ENCODE measurements at places on chromosomes 7 and 10.

DNA sequence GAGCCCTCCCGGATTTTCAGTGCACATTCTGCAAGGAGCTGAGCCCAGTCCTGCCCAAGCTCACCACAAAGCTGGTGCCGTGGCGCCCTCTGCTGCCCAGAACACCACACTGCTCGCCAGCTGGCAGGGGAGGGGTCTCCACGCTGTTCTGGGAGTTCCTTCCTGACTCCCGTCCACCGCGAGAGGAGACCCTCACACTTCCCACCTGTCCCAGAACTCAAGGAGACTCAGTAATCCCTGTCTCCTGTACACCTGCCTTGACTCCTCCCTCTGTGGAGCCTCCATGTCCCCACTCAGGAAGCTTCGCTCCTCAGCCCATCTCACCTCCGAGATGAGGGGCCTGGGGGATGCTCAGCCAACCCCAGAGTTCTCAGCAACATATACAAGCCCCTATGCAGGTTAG, 11.3 kb downstream of the C10orf105 start:
- peak; percentile 64 for DNase-seq

GRCh38 chr7:128017862-128018845, 13.1 kb downstream of the LRRC4 start:
- no peak for DNase-seq

DNA sequence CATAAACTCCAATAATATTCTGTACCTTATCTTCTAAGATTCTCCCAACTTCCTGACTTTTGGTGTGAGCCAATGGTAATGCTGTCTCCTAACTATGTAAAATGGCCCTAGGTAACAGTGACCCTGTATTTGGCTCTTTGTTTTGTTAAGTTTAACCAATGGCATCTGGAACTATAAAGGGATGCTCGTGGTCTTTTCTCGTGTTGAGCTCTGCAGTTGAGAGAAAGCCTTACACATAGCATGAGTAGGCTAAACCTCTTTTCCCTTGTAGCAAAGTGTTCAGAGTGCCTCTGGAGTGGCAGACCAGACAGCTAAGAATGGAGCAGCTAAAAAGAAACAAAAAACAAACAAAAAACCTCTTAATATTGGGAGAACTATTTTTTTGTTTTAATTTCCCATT, 5.2 kb downstream of the TES start:
- DNase-seq = no peak

GRCh38 chr10:24966962-24967481, 14.6 kb upstream of the PRTFDC1 start:
- DNase-seq = no peak

DNA sequence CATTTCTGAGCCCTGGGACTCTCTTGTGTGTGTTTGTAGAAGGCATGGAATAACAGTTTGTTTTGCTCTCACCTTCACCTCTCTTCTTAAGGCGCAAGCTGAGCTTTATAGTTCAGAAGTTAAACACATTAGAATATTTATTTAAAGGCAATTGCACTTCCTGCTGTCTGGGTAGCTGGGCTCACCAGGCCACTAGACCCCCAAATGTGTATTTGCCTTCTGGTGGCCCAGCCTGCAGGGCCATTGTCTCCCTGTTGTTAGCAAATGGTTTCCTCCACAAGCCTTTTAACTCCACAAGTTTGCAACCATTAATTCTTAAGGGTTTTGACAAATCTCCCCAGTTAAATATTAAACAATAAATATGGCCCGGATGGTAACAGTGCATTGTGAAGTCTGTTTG, 31.1 kb upstream of the NEUROD6 start:
- no peak for DNase-seq

GRCh38 chr10:3173171-3173878, 743 bp upstream of the PITRM1 start:
- DNase-seq = no peak

DNA sequence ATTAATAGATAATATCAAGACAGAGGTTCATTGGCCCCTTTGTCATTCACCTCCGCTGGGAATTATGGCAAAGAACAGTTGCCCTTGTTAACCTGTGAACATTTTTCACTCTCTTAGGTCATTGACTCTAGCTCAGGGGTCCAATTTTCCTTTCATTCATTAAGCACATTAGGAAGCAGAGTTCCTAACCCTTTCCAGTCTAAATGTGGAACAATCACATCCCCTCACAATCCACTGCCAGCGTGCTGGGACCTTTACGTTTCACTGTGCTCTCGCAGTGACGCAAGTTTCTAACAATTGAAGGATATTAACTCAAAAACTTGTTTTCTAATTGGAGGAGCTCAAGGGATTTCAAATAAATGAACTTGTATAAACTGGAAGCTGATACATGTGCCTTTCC, 79.3 kb upstream of the MEOX2 start:
- no peak for DNase-seq

- no peak for DNase-seq
Measured at GRCh38 chr10:50619882-50620281, 3.9 kb downstream of the SGMS1 start.

DNA sequence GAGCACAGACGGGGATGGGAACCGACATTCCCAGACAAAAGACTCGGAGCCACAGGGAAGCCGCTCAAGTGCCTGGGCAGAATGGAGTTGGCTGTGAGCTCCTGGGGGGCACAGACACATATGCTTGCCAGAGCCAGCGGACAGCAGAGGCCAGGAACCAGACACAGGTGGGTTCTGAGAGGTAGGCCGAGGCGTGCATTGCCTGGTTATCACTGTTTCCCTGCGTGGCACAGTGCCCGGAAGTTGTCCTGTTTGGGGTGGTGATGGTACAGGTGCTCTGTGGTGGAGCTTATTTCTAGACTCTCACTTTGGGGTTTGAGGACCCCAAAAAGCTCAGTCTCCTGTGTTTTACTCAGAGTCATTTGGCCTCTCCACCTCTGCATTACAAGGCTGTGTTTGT, 2.5 kb downstream of the PALD1 start:
- DNase-seq = no peak

- DNase-seq = no peak
Measured at GRCh38 chr7:125668321-125668993, 738.8 kb upstream of the POT1 start.

DNA sequence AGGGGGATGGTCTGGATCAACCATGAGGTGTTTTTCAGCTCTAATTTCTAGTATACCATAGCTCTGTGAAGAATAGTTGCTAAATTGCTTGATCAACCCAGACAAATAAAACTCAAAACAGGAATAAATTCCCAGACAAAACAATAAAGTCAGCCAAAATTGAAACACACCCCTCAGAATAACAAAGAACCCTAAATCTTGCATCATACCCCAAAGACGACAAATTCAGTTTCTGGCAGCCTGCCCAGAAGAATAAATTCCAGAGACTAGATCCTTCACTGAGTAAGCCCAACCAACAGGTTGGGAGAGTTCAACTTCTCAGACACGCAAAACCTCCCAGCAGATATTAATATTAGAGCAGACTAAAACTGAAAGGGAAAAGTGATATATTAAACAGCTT, 11.2 kb upstream of the SEM1 start:
- DNase-seq = no peak

- DNase-seq = no peak
Measured at GRCh38 chr7:104883248-104883717, 130.7 kb upstream of the KMT2E start.

GRCh38 chr7:86499986-86500385, 143.7 kb upstream of the GRM3 start:
- no peak for DNase-seq

DNA sequence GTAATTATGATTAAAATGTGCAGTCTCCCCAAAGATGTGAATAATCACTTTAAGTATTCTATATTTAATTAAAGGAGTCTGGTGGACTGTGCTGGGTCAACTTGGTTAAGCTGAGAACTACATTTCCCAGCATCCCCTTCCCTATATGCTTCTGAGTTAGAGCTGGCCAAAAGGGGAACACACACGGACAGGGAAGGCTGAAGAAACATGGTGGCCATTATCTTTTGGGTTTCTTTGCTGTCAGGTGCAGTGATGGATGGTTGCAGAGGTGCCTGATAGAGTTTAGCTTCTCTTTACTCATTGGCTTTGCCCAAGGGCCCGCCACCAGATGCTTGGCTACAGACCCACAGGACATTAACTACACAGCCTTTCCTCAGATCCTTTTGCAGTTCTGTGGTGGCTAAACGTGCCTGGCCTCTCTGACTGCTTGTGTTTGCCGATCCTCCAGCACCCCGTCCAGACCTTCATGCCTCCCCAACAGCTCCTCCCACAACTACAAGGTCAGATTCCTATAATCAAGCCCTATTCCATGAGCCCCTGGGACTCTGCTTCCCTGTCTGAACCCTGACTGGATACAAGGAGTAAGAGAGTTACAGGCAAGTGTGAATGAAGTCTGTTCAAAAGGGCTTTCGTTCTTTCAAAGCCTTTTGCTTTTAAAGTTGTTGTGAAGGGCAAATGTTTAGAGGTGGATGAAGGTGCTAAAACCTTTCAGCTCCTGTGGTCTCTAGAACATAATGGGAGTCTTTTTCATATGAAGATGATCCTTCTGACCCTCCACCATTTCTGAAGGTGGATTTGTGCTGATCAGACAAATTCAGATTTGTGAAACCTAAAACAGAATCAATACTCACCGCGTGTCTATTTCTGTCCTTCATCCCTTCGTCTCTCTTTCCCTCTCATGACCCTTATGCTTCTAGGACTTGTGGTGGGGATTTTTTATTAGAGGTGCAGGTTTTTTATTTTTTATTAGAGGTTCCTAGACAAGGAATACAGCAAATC, 21.5 kb downstream of the BUB3 start:
- DNase-seq = no peak

DNA sequence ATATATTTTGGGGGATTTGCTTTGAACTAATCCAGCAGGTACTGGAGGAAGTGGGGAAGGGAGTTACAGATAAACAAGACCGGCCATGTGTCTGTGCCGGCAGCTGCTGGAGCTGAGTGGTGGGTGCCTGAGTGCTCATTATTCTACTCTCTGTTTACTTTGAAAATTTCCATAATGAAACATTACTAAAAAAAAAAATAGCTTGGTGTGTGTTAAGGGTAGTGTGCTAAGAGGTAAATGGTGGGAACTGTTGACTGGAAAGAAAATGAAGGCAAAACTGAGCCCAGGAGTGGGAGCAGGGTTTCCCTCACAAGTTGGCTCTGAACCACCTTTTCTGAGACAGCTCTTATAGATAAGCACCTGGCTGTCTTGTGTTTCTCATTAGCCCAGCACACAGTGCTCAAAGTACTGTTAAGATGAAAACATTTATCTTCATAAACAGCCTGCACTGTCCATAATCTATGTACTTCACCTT, 50.6 kb downstream of the PARD3 start:
- DNase-seq = no peak

DNA sequence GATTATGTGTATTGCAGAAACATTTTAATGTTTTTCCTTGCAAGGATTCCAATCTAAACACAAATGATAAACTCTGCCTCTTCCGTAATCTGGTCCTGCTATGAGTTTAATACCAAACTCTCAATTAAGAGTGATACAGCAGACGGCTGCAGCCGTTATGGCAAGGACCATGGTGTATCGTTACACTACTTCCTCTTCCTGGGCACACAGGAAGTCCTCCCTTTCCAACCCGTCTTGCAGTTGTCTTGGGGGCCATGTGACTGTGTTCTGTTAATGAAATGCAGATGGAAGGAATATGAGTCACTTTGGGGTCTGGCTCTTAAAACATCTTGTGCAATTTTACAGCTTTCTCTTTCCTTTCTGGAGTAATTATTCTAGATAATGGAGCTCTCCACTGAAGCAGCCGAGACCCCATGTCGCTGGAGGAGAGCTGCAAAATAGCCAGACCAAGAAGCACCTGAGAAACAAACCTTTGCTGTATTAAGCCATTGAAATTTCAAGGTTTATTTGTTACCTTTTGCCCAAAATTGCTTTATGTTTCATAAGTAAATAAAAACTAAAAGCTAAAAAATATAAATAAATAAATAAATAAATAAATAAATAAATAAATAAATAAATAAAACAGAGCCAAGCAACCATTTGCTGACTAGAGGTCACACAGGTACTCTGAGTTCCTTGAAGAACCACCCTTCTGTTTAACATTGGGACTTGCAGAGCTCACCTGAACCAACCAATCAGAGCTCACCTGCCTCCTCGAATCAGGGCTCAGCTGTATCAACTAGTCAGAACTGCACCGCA, 74.7 kb downstream of the FRMPD2 start:
- no peak for DNase-seq

DNA sequence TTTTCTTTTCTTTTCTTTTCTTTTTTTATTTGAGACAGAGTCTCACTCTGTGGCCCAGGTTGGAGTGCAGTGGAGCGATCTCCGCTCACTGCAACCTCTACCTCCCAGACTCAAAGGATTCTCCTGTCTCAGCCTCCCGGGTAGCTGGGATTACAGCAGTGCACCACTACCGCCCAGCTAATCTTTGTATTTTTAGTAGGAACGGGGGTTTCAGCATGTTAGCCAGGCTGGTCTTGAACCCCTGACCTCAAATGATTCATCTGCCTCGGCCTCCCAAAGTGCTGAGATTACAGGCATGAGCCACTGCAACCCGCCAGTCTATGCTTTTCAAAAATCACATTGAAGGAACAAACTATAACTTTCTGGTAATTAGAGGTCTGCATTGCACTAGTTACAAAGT, 2.4 kb downstream of the USP6NL start:
- DNase-seq = no peak

GRCh38 chr10:62856021-62856420, 39.9 kb upstream of the EGR2 start:
- no peak for DNase-seq

DNA sequence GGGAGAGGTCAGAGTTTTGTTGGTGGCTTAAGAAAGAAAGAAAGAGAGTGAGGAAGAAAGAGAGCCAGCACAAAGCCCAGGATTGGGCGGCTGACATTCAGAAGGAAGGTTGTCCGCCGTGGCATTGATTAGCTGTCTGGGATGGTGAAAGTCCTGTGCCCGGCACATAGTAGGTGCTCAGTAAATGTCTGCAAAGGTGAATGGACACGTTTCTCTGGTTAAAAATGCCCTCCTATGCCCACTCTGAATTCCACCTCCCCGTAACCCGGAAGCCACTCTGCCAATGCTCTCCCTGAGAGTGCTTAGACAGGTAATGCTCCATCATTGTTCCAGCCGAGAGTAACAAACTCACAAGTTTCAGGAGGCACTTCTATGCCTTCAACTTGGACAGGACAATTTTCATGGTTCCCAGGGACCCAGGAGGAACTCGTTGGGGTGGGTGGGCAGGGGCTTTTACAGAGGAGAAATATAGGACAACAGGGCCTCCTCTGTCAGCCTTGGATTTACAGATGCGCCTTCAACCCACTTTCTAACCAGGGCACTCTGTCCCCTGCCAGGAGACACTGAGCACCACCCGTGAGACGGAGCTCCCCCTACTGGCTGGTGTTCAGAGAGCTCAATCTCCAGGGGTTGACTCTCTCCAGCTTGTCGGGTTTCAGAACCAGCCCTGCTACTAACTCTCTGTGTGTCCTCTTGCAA, 411.5 kb upstream of the ZMIZ1 start:
- peak; percentile 50 for DNase-seq

DNA sequence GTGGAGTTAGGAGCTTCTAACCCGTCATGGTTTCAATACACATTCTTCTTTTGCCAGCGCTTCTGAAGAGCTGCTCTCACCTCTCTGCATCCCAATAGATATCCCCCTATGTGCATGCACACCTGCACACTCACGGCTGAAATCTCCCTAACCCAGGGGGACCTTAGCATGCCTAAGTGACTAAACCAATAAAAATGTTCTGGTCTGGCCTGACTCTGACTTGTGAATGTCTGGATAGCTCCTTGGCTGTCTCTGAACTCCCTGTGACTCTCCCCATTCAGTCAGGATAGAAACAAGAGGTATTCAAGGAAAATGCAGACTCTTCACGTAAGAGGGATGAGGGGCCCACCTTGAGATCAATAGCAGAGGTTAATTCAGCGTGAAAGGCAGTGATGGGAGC, 22.4 kb downstream of the PRSS2 start:
- DNase-seq = no peak
